ENCODE measurements at places on chromosomes 2 and 18. TPM values are rescaled to one million over a fixed set of nuclear protein-coding genes. Genes with fewer than 3 reads are reported as not detected.

The CDH19 gene
- total RNA-seq, result not detected

The LRRTM1 gene
- 1.4 TPM for total RNA-seq

The C2orf78 gene
- 0.39 TPM for total RNA-seq

The NGEF gene
- total RNA-seq, result 3.2 TPM

DNA sequence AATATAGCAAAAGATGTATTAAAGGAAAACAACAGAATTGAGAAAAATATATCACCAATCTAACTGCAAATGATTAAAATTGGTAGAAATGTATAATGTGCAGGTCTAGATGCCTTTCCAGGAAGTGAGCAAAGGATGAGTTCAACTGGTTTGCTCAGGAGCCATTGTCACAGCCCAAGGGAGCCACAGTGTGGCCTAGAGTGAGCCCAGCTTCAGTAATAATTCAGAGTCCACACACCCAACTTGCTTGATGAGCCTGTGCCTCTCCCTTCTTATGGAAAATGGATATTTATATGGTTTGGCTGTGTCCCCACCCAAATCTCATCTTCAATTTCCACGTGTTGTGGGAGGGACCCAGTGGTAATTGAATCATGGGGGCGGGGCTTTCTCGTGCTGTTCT is 92.2 kb upstream of the ASAP2 start:
- H3K27me3 ChIP-seq, result no peaks in the 10 kb centered on the region
- H3K27ac ChIP-seq, result no peak overlapping the region
- no peaks in the 10 kb centered on the region for H3K4me1 ChIP-seq
- no peak for DNase-seq

DNA sequence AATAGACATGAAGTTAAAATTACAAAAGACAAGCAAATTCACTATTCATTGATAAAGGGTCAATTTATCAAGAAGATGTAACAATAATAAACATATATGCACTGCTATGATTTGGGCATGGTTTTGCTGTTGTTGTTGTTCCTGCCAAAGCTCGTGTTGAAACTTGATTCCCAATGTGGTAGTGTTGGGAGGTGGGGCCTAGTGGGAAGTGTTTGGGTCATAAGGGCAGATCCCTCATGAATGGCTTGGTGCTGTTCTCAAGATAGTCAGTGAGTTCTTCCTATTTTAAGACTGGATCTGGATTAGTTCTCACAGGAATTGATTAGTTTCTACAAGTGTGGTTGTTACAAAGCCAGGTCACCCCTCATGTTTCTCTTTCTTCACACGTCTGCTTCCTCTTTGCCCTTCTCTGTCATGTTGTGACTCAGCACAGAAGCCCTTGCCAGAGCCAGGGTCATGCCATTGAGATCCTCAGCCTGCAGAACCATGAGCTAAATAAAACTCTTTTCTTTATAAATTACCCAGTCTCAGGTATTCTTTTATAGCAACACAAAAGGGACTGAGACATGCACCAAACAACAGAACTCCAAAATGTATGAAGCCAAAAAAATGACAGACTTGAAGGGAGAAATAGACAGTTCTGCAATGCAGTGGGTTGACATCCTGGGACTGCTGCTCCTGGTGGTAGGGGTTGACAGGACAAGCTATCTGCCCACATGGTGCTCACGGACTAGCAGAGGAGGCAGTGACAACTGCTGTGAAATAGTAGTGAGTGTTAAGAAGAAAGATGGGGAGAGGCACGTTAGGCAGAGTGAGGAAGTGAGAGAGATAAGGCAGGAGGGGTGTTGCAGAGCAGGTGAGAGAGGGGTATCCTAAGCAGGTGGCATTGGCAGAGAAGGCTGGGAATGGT is 18.6 kb upstream of the SKA1 start:
- H3K27me3 ChIP-seq, result no peaks in the 10 kb centered on the region
- H3K27ac ChIP-seq, result no peak overlapping the region
- no peak for DNase-seq
- no peak overlapping the region for H3K4me3 ChIP-seq

DNA sequence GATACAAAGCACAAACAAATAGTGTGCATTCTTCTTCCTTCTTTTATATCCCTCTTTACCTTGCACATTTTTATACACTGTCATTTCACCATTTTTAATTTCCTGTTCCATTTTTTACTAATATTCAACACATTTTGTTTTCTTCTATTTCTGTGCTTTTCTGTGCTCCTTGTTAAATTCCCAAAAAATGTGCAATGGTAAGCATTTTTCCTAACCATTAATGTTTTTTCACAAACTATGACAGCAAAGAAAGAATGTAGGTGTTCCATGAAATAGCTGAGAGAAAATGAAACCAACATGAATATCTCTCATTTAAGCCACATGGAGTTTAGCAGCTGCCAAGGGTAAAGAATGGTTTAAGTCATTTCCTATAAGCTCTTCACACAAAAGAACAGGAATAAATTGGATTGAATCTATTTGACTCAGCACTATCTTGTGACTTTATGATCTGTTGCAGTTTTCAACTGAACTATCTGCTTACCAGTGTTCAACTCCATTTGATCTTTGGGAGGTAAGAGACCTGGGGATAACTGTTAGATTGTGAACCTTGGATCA is 145.7 kb upstream of the CDH19 start:
- no peaks in the 10 kb centered on the region for H3K36me3 ChIP-seq
- H3K4me3 ChIP-seq, result no peak overlapping the region
- no peak overlapping the region for H3K27ac ChIP-seq
- H3K4me1 ChIP-seq, result no peaks in the 10 kb centered on the region
- no peaks in the 10 kb centered on the region for H3K27me3 ChIP-seq

DNA sequence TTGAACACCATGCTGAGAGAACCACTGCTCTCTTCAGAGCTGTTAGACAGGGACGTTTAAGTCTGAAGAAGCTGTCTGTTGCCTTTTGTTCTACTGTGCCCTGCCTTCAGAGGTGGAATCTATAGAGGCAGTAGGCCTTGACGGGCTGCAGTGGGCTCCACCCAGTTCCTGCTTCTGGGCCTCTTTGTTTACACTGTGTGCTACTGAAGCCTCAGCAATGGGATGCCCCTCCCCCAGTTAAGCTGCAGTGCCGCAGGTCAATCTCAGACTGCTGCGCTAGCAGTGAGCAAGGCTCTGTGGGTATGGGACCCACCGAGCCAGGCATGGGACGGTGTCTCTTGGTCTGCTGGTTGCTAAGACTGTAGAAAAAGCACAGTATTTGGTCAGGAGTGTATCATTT is 162.3 kb upstream of the NXPH2 start:
- no peaks in the 10 kb centered on the region for H3K4me1 ChIP-seq
- no peaks in the 10 kb centered on the region for H3K36me3 ChIP-seq
- no peak overlapping the region for H3K27ac ChIP-seq
- no peaks in the 10 kb centered on the region for H3K27me3 ChIP-seq
- no peak for DNase-seq

Measured in H1 (cell line).